ENCODE measurements at places on chromosomes 2 and 18.

DNA sequence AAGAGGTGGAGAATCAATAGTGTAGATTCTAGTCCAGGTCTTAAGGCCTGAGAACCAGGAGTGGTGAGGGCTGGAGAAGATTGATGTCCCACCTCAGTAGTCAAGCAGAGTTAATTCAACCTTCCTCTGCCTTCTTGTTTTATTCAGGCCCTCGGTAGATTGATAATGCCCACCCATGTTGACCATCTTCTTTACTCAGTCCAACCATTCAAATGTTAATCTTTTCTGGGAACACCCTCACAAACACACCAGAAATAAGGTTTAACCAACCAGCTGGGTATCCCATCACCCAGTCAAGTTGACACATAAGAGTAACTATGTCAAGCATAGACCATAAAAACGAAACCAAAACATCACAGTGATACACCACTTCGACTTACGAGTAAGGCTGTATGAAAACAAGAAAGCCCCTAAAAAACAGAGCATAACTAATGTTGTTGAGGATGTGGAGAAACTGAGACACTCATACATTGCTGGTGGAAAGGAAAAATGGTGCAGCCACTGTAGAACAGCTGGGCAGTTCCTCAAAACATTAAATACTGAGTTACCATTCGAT lies 57.5 kb downstream of the SLC35F5 start:
- no peaks in the 10 kb centered on the region for H3K27me3 ChIP-seq
- peaks cover 30% of the 10 kb centered on the region for H3K4me1 ChIP-seq
- no peak overlapping the region for H3K4me3 ChIP-seq
- no peaks in the 10 kb centered on the region for H3K36me3 ChIP-seq
- peak; percentile 28 for DNase-seq
- peak overlapping the region; percentile 30 for H3K27ac ChIP-seq

GRCh38 chr2:51918113-51918512 lies 886.2 kb upstream of the NRXN1 start:
- no peaks in the 10 kb centered on the region for H3K4me1 ChIP-seq
- no peak overlapping the region for H3K27ac ChIP-seq
- no peaks in the 10 kb centered on the region for H3K36me3 ChIP-seq
- no peak overlapping the region for H3K4me3 ChIP-seq

DNA sequence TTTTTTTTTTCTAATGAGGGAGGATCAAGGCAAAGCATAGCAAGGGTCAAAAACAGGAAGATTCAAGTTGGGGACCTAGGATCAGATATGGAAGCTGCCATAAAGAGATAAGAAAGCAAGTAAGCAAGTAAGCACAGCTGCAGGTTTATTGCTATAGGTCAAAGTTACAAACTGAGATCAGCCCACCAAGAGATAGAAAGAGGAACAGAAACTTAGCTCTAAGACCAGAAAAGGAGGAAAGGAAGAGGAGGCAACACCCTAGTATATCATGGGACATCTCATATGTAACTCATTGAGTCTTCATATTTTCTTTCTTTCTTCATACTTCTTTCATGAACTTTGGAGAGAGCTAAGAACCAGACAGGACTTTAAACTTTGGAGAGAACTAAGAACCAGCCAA lies 295.9 kb upstream of the CRIM1 start:
- H3K36me3 ChIP-seq = no peaks in the 10 kb centered on the region
- no peaks in the 10 kb centered on the region for H3K4me1 ChIP-seq
- no peaks in the 10 kb centered on the region for H3K27me3 ChIP-seq
- no peak overlapping the region for H3K27ac ChIP-seq

- no peak overlapping the region for H3K27ac ChIP-seq
- H3K4me3 ChIP-seq = no peak overlapping the region
- no peaks in the 10 kb centered on the region for H3K36me3 ChIP-seq
- H3K27me3 ChIP-seq = no peaks in the 10 kb centered on the region
Measured at GRCh38 chr2:7593360-7593759, 676.1 kb downstream of the RNF144A start.

DNA sequence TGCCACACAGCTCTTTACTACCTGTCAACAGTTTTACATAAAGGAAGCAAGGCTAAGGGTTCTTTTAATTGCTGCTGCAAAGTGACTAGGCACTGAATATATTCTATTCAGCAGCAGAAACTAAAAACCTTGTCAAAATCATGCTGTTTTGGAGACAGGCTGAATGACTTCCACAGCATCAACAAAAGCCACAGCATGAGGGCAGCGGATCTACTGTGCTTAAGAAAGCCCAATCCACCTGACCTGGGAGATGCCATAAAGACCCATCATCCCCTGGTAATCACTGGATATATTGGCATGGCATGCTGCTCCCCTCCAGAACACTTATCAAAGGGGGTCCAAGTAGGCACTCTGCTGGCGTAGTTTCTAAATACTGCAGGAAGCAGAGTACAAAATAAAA lies 715.1 kb upstream of the SLC8A1 start:
- no peak overlapping the region for H3K27ac ChIP-seq
- H3K27me3 ChIP-seq = no peaks in the 10 kb centered on the region
- H3K4me3 ChIP-seq = no peak overlapping the region
- no peak for DNase-seq
- no peaks in the 10 kb centered on the region for H3K4me1 ChIP-seq

DNA sequence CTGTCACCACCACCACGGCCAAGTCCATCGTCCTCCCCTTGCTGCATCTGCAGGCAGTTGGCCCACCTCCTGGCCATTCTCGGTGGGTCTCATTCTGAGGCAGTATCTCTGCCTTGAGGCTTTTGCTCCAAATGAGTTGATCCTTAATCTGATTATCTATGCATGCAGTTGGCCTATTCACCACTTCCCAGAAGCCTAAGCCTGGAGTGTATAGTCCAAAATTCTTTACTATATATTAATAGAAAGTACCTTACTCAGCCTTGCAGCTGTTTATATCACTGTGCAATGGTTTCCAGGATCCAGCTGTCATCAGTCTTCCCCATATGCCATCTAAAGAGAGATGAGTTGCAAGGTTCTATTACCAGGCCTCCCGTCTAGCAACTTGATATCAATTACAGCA lies 292.4 kb downstream of the SS18 start:
- no peak for DNase-seq
- no peak overlapping the region for H3K27ac ChIP-seq
- H3K4me1 ChIP-seq = no peaks in the 10 kb centered on the region

DNA sequence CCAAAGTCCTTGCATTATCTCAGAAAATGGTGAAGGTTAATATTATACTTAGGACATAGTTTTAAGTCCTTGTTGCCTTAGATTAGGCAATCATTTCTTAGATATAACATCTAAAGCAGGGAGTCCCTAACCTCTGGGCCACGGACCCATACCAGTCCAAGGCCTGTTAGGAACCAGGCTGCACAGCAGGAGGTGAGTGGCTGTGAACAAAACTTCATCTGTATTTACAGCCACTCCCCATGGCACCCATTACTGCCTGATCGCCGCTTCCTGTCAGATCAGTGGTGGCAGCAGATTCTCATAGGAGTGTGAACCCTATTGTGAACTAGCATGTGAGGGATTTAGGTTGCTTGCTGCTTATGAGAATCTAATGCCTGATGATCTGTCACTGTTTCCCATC lies 86.5 kb upstream of the MYO3B start:
- no peaks in the 10 kb centered on the region for H3K27me3 ChIP-seq
- H3K4me1 ChIP-seq = no peaks in the 10 kb centered on the region
- H3K36me3 ChIP-seq = no peaks in the 10 kb centered on the region
- H3K27ac ChIP-seq = no peak overlapping the region
- DNase-seq = no peak
- H3K4me3 ChIP-seq = no peak overlapping the region

DNA sequence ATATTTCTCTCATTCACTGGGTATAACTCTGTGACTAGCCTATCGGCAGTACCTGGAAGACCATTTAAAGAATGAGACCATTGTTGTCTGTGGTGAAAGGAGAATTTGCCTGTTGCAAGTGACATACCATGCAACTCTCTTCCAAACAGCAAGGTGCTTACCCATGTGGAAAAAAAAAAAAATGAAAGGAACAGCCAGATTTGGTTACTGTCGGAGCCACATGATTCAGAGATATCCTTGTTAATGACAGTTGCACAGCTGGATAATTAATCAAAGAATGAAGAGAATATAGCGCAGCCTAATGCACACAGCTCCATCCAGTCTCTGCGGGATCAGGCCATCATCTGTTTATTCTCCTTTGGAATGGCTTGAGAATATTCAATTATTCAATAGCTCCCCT lies 141.8 kb downstream of the HRH4 start:
- no peaks in the 10 kb centered on the region for H3K36me3 ChIP-seq
- no peak for DNase-seq
- no peak overlapping the region for H3K4me3 ChIP-seq
- H3K27ac ChIP-seq = no peak overlapping the region
- no peaks in the 10 kb centered on the region for H3K4me1 ChIP-seq
- H3K27me3 ChIP-seq = no peaks in the 10 kb centered on the region
